Nephron progenitor cell (in vitro differentiated cells): ENCODE measurements at places on chromosomes 1 and 21.

- DNase-seq: no peak
Measured at GRCh38 chr1:6105218-6105679, 59.6 kb downstream of the KCNAB2 start.

GRCh38 chr1:51070640-51071039 is 31.4 kb upstream of the C1orf185 start:
- no peak for DNase-seq

DNA sequence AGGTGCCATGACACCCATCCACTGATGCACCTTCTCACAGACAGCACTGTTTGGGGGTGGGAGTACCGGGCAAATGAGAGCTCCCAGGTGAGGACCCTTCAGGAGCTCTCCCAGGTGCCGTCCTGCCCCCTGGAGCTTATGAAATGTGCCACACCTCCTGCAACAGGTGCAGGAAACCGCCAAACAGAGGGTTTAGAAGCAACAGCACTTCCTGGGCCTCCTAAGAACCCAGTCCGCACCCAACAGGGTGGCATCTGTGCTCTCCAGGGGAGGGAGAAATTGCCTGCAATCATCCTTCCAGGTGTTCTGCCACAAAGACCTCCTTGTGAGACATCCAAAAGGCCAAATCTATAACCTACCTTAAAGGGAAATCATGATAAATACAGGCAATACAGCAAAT is 87.7 kb upstream of the ATP1B1 start:
- DNase-seq: no peak

DNA sequence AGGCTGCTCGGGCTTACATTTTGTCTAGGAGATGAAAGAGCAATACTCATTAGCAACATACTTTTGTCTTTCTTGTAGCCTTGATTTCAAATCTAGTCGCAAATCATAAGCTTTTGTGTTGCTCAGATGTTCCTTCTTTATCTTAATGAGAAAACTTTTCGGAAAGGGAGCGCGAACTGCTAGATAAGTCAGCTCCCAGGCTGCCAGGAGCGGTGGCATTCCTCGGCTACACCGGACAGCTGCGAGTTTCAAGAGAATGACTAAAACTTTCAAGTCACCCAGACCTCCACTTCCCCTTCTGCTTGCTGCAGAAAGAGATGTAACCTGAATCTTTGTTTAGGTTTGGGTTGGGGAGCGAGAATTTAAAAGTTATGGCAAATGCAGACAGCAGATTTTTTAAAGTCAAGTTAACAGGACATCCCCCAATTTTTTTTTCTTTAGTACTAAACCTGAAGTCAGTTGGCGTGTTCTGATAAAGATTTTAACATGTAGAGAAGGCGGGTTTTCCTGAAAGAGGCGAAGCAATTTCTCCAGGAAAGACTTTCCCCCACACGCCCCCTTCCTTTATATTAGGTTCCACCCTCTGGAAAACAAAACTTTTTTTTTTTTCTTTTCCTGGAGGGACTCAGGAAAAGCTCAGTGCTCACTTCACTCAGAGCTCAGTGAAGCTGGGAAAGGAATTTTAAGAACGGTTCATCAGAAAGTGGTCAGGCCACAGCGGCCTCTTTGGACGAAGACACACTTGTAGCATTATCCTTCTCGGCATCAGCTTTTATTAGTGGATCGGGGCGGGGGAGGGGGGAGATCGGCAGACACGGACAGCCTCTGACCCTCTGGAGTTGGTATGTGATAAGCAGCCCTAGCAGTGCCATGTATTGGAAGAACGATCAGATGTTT is at the start of gene LHX8:
LHX8 (plus strand) TSS at position 639 of the 897 bp plus-strand sequence. CDS start 2,227 bp downstream, outside the sequence.
- no peak for DNase-seq

- DNase-seq: no peak
Measured at GRCh38 chr1:234396871-234397270, 23.6 kb downstream of the COA6 start.

DNA sequence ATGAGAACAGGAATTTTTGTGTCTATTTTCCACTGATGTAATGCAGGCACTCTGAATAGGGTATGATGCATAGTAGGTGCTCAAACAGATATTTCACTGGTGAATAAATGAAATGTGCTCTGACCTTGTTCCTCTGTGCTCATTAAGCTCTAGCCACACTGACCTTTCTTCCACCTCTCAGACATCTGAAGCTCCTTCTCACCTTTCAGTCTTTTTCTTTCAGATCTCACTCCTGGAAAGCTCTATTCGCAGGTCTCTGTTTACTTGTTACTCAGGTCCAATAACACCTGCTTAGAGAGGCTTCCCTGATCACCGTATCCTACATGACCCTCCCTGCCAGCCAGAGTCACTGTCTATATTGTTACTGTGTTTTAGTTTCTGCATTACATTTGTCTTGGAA is 59.2 kb upstream of the IVNS1ABP start:
- DNase-seq: no peak

DNA sequence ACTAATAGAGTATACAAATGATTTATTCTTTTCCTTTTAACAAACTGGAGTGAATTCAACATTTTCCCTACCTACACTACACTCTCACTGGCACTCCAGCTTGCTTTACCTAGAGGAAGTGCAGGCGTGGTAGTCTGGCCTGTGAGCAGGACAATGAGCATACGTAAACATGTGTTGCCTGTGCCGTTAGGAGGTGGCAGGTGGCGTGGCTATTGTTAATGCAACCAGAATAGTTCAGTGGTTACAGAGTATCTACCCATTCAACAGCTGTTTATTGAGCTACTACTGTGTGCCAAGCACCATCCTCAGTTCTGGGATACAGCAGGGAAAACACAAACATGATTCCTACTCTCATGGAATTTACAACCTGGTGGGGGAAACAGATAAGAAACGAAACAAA is 299.7 kb upstream of the KAZN start:
- no peak for DNase-seq

DNA sequence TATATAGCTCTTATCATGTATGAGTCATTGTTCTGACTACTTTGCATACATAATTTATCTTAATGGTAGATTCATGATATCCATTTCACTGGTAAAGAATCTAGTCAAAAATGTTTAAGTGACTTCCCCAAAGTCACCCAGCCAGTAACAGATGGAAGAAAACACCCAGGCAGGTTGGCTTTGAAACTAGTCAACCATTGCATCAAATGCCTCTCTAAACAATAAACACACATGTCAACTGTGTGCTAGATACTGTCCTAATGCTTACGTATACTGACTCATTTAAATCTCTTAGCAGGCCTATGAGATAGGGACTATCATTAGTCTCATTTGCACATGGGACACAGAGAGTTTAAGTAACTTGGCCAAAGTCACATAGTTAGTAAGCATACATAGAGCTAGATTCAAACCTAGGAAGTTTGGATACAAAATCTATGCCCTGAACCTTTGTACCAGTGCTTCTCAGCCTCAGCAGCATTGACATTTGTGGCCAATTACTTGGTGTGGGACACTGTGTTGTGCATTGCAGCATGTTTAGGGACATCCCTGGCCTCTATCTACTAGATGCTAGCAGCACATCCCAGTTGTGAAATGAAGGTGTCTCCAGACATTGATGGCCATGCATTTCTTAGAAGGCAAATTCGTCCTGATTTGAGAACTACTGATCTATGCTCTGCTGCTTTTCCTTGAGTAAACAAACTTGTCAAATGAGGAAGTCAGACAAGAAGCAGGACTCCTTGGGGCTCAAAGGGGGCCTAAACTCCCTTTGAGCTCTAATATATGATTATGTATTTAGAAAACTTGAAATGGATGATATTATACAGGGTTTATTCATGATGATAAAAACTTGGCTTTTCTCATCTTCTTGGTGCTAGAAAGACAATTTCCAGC is 316.3 kb downstream of the KCNH1 start:
- no peak for DNase-seq

DNA sequence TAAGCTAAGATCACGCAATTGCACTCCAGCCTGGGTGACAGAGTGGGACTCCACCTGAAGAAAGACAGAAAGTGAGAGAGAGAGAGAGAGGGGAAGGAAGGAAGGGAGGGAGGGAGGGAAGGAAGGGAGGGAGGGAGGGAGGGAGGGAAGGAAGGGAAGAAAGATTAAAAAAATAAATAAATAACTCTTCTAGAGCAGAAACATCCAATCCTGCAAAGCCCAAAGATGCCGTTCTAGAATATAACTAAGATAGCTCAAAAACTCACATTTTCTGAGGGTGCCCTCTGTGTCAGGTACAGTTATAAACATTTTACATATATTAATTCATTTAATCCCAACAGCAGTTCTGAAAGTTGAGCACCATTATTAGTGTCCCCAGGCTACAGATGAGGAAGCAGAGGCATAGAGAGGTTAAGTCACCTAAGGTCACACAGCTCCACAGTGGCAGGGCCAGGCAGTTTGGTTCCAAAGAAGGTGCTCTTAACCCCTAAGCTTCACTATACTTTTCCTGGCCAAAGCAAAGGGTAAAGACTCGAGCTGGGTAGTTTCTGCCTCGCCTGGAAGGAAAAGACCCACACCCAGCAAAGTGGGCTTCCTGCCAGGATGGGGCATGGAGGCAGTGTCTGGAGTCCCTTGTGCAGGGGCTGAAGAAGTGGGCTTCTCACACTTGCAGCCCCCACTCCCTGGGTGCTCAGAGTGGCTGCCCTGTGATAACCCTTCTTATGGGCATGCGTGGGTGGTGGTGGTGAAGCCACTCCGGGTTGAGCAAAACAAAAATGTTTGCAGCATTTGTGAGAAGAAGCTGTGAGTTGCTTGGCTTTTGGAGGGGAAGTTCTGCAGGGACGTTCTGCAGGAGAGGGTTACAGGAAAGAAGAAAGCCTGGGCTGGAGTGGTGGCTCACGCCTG is 7.9 kb upstream of the PIK3CD start:
- no peak for DNase-seq

DNA sequence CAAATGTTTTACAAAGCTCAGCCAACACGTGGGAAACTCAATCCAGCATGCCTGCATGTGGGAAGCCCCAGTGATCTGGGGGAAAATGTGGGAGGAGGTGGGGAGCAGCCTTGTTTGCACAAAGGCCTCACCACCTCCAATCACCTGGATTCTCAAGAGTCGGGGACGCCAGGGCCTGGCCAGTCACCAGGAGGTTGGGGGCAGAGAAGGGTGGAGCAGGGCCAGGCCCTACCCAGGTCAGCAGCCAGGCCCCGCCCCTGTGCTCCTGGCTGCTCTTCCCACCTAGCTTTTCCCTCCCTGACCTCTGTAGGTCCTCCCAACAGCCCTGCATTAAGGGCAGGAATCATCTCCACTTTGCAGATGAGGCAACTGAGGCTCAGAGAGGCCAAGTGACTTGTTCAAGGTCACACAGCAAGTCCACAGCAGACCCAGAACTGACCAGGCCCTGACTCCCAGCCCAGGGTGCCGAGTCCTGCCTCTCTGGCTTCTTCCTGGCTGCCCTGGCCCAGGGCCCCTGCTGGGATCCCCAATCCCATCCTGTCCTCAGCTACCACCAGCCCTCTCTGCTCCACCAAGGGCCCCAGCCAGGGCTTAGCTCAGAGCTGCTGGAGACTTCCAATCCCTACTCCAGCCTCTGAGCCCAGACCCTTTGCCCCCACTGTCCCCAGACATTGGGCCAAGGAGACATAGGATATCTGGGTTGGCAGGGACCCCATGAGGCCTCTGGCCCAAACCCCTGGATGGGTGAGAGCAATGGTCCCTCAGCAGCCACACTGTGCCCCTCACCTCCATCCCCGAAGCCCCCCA is 508.6 kb downstream of the PTPRU start:
- no peak for DNase-seq

GRCh38 chr1:28592321-28593071 is 431 bp downstream of the RAB42 start:
- peak; percentile 64 for DNase-seq

- no peak for DNase-seq
Measured at GRCh38 chr1:10074059-10074851, 41.5 kb downstream of the UBE4B start.

GRCh38 chr21:44943686-44944550 is 4.1 kb downstream of the SLX9 start:
- DNase-seq: no peak

GRCh38 chr1:220918285-220918951 is 39.2 kb downstream of the HLX start:
- no peak for DNase-seq

DNA sequence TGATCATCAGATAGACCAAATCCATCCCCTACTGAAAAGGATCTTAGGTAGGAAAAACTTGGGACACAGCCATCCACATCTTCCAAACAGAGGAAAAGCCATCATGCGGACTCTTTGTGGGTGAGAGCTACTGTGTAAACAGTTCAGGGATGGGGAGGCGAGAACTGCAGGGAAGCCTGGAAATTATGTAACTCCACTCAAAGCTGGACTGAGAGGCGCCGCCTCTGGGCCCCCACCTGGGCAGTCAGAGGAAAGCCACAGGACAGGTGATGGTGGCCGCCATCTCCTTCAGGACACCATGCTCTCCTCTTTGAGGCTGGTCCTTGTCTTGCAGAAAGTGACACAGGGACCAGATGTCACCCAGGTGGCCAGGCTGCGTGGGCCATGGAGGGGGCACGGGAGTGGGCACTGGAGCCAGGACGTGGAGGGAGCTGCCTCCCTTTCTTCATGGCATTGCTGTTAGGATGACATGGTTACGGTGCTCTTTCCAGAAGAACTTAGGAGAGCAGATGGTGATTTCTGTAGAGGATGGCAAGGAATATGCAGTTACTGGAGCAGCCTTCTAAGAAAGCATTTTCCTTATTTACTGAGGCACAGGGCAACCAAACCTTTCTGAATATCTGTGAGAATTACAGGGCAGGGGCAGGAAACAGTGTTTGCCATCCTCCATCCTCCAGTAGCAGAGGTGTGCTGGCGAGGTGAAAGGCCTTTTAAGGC is 32.0 kb upstream of the TDRD10 start:
- DNase-seq: no peak

GRCh38 chr1:40955266-40955665 is 24.2 kb upstream of the CTPS1 start:
- no peak for DNase-seq

DNA sequence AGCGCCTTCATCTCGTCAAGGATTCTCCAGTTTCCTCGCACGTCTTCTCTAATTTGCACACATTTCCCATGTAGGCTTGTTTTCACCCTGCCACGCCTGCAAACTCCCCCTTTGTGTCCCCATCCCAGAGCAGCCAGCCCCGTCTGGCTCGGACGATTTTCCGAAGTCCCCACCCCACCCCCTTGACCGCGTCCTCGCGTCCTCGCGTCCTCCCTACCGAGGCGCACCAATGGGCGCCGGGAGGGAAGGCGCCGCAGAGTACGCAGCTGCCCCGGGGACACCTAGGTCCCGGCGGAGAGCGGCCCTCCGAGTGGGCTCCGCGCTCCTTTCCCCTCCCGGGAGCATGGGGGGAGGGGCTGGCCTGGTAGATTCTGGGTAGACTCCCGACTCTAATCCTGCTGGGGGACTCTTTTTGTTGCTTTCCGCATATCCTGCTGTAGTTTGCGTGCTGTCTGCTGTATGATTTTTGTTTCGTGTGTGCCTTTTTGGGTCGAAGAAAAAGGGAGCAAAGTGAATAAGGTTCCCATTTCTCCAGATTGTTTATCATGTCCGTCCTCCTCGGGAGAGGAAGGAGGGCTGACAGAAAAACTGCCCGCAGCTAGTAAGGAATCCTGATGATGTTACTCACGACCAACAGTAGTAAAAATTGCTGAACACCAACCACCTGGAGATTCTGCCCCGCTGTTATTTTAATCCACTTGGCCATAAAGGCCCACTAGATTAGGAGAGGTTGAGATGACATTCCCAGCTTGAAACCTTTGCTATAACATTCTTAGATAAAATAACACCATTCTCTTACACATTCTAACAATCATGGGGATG is 1.5 kb downstream of the CACHD1 start:
- peak; percentile 80 for DNase-seq
